8988T (cell line): ENCODE measurements at places on chromosomes 16 and 17.

- no peak for DNase-seq
Observed at GRCh38 chr17:72501404-72502370, 380.9 kb downstream of the SOX9 start.

DNA sequence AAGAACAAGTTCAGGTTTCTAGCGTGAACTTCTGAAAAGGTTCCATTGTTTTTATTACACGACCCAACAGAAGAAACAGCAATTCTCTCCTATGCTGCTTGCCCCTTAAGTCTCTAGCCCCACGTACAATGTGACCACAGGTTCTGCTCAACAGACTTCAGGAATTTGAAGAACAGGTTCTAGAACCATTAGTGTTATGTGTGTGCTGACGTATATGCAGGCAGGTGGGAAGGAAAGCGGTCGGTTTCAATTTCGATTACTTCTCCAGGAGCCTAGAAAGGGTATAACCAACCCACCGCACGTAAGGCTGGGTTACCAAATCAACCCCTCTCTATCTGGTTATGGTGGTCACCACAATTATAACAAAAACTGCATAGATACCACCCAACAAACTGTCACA, 39.4 kb downstream of the XPO6 start:
- no peak for DNase-seq

DNA sequence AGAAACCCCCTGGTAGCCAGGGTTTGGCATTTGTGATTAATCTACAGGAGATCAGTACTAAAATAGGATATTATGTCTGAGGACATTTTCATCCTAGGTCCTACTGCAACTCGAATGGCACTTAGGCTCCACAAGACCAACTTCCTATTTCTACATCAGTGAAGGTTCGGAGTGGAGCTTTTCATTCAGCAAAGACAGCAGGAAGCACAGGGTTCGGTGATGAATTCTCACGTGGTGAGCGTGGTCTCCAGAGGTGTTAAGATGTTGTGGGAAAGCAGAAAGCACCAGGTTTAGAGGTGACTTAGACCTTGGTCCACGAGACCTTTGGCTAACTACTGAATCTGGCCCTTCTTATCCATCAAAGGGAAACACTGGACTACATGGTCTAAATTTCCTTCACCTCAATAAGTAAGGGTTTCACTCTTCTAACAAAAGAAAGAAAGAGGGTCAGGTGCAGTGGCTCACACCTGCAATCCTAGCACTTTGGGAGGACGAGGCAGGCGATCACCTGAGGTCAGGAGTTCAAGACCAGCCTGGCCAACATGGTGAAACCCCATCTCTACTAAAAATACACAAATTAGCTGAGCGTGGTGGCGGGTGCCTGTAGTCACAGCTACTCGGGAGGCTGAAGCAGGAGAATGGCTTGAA, 13.9 kb upstream of the HELZ start:
- no peak for DNase-seq

DNA sequence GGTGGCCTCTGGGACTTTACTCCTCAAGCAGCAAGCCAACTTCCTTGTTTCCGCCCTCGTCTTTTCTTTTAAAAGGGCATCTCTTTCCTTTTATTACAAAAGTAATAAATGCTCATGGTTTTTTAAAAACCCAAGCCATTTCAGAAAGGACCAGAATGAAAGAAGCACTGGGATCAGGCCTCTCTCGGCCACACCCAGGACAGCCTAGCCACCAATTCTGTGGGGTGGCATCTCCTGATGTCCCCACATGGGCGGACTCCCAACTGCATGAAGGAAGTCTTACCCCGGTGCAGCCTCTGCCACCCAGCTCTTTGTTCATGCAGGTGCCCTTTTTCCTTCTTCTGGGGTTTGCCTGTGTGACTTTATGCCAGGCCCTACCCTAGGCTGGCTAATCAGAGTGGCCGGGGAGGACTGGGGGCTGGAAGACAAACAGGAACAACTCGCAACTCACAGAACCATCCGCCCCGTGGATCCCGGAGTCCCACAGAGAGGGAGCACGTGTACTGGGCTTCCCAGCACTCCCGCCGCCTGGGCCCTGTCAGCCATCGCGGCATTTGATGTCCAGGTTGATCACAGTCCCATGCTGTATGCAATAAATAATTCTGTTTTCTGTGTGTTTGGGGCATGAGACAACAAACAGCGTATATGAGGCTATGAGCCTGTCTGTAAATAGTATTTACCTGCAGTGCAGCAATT, 2.6 kb upstream of the RASD1 start:
- no peak for DNase-seq

- DNase-seq: no peak
Observed at GRCh38 chr16:80883159-80883642, 78.8 kb upstream of the CDYL2 start.

DNA sequence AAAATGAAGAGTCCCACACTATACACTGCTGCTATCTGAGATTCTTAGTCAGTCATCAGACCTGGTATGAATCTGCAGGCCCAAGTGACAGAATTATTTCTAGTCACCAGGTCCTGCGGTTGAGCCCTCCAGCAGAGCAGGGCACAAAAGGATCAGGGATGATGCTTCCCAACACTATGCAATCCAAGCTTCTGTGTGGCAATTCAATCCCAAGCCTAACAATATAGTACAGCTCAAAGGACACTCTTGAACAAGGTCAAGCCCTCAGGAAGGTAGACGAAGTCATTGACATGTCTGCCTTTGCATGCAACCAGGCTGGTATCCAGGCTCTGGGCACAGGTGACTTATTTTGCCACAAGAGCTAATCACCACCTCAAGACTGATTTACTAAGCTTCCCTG, 5.8 kb downstream of the DCUN1D3 start:
- no peak for DNase-seq

GRCh38 chr17:73639322-73639721, 4.9 kb downstream of the SDK2 start:
- DNase-seq: no peak

DNA sequence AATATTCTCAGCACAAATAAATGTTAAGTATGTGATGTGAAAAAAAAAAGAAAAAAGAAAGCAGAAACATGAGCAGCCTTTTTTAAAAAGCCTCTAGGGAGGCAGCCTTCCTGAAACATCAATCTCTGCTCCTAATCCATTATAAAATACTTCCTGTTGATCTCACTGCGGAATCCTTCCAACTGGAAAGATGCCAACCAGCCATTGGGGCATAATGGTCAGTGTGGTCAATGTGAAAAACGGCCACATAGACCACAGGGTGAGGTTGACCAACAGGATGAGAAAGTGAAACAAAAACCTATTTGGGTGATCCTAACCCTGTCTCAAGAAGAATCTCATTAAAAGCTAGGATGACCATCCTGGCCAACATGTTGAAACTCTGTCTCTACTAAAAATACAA, 26.1 kb upstream of the ABCA8 start:
- no peak for DNase-seq

GRCh38 chr16:49701789-49702494, 154.0 kb downstream of the ZNF423 start:
- DNase-seq: no peak

DNA sequence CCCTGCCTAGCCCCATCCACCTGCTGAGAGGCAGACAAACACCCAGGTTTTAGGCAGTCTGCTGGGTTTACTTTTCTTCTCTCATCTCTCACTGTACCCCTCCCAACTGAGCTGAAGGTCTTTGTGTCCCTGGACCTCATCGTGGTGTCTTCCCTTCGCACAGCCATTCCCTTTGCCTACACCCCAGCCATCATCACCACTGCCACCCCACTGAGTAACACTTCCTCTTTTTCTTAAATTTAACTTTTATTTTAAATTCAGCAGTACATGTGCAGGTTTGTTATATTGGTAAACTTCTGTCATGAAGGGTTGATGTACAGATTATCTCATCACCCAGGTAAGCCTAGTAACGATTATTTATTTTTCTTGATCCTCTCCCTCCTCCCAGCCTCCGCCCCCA, 188.3 kb upstream of the MON1B start:
- no peak for DNase-seq

DNA sequence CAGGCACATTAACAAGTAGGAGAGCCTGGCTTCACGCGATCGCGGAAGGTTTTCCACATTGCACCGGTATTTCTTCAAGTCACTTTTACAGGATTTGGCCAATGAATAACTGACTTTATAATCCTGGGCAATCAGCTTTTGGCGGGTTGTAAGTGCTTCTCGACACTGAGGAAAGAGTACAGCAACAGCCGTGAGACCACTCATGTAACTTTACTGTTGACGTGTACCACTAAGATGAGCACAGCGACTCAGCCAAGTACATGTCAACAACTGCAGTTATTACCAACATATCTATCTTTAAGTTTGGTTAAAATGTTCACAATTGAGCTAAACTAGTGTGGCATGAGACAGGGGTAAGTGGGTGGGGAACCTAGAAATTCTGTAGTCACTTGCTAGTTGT, 71.7 kb upstream of the CLEC18B start:
- no peak for DNase-seq

DNA sequence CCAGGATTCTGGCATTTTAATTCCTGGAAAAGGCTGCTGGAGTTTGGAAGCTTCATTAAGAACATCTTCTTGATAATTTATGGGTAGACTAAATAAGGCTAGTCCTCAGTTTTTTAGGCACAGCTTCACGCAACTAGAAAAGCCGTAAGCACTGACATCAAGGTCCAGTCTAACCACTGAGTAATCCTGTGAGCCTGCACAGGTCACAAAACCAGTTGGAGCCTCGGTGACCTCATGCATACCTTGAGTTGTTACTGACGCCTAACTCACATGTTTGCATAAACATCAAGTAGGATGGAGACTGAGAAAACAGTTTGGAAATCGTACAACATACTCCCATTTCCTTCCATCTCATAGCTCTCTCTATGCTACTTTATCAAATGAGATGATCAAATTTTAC, 63.8 kb upstream of the RCVRN start:
- no peak for DNase-seq
